ENCODE measurements at places on chromosomes 6 and 20.

DNA sequence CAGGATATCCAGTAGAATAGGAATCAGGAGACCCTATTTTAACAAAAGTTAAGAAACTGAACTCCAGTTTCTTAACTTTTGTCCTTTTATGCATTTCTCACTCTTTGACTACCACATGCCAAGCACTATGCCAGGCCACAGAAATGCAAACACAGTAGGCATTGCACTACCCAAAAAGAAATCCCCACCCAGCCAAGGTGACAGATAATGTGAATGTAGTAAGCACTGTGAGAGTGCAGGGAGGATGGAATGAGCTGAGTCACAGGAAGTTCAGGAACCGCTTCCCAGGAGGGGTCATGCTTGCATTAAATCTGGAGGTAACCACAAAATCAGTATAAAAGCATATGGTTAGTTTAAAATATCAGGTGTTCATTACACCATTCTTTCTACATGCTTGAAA, 20.1 kb upstream of the FAM83C start:
- H3K4me3 ChIP-seq, result no peak overlapping the region
- no peaks in the 10 kb centered on the region for H3K36me3 ChIP-seq
- peaks cover 4% of the 10 kb centered on the region for H3K4me1 ChIP-seq
- H3K27ac ChIP-seq, result no peak overlapping the region
- no peak for DNase-seq
- H3K27me3 ChIP-seq, result no peaks in the 10 kb centered on the region

DNA sequence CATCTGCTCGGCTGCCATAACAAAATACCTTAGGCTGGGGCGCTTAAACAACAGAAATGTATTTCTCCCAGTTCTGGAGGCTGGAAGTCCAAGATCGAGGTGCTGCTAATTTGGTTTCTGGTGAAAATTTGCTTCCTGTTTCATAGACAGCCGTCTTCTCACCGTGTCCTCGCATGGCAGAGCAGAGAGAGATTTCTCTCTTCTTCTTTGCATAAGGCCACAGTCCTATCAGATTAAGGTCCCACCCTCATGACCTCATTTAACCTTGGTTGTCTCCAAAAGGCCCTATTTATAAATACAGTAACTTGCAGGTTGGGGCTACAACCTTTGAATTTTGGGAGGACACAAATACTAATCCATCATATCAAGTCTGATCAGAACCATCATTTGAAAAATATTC, 544.3 kb downstream of the KIF16B start:
- H3K36me3 ChIP-seq, result no peaks in the 10 kb centered on the region
- H3K4me3 ChIP-seq, result no peak overlapping the region
- no peak for DNase-seq
- H3K27me3 ChIP-seq, result no peaks in the 10 kb centered on the region

DNA sequence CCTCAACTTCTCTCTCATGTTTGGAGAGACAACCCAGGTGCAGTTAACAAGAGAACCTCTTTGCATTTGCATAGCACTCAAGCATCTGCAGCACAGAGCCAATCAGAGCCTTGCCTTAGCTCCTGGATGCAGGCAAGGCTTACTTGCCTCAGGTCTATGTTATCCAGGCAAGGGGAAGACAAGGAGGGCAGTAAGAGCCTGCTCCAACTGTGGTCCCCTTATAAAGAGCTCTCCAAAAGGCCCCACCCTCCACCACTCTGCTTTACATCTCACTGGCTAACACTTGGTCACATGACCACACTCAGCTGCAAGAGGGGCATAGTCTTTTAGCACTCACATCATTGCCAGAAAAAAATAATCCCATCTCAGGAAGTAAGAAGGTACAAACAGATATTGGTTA, 540.0 kb downstream of the PTPRT start:
- H3K4me3 ChIP-seq, result no peak overlapping the region
- no peaks in the 10 kb centered on the region for H3K27me3 ChIP-seq
- H3K4me1 ChIP-seq, result no peaks in the 10 kb centered on the region
- no peak for DNase-seq
- H3K36me3 ChIP-seq, result no peaks in the 10 kb centered on the region

DNA sequence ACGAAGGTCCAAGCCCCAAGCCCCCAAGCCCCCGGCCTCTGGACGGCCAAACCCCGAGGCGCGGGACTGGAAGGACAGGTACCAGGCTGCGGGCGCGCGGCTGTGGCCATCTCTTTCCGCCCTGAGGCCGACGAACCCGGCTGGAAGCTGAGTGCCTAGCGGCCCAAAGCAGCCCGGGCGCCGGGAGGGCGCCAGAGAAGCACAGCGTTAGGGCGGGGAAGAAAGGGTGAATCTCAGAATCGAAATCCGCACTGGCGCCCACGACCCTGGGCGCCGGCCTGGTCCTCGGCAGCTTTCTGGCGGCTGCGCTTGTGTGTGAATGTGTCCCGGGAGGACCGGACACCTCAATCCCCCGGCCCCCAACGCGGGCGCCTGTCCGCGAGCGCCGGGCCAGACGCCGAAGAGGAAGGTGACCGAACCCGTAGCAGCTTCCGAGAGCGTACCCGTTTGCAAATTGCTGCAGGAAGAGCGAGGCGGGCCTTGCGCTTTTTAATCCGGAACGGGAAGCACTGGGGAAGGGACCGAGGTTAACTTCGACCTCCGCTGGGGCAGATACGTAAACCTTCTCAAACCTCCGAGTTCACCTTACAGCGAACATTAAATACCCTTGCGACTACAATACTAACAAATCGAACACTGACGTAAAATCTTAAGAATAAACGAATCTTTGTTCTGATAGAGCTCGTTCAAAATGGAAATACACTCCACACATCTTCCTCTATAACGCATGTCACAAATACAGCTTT, 2.9 kb downstream of the NRN1 start:
- H3K27ac ChIP-seq, result no peak overlapping the region
- H3K27me3 ChIP-seq, result peaks cover 95% of the 10 kb centered on the region
- H3K36me3 ChIP-seq, result no peaks in the 10 kb centered on the region
- H3K4me1 ChIP-seq, result peaks cover 68% of the 10 kb centered on the region
- DNase-seq, result no peak

DNA sequence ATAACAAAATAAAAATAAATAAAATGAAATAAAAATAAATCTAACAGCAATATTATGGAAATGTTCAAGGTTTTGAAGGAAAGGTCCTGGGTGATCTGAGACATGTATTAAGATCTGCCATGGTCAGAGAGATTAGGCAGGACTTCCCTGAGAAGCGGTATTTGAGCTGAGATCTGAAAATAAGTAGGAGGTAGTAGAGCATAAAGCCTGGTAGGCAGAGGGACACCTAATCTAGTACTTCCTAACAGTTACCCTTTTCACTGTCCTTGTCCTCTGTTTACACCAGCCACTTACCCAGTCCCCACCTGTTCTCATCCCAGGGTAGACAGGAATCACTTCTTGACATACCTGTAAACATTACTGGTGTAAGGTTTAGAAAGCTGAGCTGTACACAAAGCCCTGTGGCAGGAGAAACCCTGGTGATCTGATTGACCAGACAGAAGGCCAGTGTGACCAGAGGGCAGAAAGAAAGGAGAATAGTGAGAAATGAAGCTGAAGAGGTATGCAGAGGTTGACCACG, 8.3 kb upstream of the ZNF318 start:
- no peak for DNase-seq
- no peak overlapping the region for H3K27ac ChIP-seq
- H3K4me3 ChIP-seq, result no peak overlapping the region

DNA sequence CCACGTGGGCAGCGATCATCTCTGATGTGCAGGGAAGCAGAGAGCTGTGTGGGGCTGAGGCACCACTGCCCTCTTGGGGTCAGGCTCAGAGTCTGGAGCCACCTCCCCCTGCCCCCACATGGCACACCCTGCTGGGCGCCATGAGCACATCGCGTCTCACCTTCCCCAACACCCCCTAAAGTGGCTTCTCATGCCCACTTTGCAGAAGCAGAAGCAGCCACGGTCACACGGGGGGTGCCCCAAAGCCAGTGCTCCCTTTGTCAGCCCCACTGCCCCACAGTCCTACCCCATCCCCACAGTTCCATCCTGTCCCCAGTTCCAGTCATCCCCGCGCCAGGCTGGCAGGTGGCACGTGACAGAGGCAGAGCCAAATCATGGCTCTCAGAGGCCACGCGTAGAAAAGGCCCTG, 19.5 kb downstream of the SDCBP2 start:
- H3K27ac ChIP-seq, result no peak overlapping the region
- H3K4me3 ChIP-seq, result no peak overlapping the region
- no peaks in the 10 kb centered on the region for H3K36me3 ChIP-seq
- H3K27me3 ChIP-seq, result no peaks in the 10 kb centered on the region
- DNase-seq, result no peak
- H3K4me1 ChIP-seq, result peaks cover 7% of the 10 kb centered on the region

DNA sequence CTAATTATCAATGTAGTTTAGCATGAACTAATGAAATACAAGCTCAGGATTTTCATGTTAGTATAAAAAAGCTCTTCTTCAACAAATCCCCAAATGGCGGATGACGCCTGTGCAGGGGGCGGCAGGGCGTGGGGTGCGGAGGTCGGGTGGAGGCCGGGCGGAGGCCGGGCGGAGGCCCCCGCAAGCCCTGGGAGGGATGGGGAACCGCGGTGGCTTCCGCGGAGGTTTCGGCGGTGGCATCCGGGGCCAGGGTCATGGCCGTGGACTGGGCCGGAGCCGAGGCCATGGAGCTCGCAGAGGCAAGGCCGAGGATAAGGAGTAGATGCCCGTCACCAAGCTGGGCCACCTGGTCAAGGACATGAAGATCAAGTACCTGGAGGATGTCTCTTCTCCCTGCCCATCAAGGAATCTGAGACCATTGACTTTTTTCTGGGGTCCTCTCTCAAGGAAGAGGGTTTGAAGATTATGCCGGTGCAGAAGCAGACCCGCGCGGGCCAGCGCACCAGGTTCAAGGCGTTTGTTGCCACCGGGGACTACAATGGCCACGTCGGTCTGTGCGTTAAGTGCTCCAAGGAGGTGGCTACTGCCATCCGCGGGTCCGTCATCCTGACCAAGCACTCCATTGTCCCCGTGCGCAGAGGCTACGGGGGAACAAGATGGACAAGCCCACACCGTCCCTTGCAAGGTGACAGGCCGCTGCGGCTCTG, 10.4 kb upstream of the EIF2S2 start:
- no peaks in the 10 kb centered on the region for H3K27me3 ChIP-seq
- no peak overlapping the region for H3K4me3 ChIP-seq
- no peak for DNase-seq
- H3K27ac ChIP-seq, result no peak overlapping the region

DNA sequence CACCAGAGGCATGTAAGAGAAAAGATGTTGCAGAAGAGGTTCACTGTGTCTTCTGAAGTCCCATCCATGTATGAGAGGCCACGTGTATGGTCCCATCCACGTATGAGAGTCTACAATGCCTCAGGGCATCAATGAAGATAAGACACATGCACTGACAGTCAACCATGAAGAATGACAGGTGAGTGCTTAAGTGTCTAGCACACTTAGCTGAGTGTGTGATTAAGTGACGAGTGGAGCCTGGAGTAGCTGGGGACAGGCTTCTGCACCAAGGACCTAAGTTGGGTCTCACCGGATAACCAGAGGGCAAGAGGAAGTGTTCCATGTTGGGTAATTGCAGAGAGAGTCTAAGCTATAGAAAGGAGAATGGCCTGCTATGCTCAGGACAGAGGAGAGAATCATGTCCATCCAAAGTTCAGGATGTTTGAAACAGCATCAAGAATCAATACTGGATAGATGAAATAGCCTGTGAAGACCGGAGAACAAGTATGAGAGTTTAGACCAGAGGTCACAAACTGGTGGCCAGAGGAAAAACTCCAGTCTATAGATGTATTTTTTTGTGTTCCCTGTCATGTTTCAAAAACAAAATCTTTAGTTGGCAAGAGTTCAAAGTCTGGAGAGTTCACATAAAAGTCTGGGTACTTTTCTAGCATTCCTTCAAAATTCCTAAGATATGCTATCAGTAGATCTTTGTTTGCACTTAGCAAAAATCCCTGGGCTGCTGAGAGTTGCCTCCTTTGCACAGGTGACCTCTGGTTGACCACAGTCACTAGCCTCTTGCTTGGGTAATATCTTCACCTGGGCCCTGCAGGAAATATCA, 165.8 kb downstream of the KIF16B start:
- H3K4me1 ChIP-seq, result no peaks in the 10 kb centered on the region
- no peaks in the 10 kb centered on the region for H3K36me3 ChIP-seq
- no peak overlapping the region for H3K4me3 ChIP-seq
- no peaks in the 10 kb centered on the region for H3K27me3 ChIP-seq
- no peak overlapping the region for H3K27ac ChIP-seq

- H3K36me3 ChIP-seq, result peaks cover 55% of the 10 kb centered on the region
- peaks cover 8% of the 10 kb centered on the region for H3K4me1 ChIP-seq
- H3K27me3 ChIP-seq, result no peaks in the 10 kb centered on the region
- no peak for DNase-seq
Measured at GRCh38 chr20:44494266-44494665, 18.6 kb downstream of the TTPAL start.

DNA sequence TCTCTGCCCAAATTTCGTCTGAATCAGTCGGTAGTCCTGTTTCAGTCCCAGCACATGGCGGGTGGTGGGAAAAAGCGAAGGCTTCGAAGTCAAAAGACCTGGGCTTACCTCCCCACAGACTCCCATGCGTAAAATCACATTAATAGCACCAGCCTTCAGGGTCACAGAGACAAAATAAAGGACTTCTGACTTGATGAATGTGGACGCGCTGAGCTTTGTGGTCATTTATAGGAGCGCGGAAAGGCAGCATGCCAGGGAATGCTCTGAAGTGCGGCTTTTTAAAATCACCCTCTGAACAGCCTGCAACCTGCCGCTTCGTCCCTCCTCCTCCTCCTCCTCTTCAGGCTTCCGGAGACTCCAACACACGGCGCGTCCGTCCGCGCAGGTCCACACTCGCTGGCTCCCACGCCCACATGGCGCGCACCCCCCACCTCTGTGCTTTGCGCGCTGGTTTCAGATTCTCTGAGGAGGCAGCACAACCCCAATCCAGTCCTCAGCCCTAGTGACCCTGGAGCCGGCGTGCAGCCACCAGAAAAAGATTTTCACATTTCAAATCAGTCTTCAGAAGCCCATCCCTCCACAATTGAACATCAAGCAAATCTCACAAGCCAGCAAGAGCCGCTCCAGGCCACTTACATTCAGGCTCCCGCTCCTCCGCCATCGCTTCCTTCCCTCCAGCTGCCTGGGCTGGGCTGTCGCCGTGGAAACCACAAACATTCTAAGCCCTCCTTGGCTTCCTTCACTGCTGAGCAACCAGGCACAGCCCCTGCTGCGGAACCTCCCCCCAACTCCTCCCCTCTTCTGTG, at the start of gene C6orf118:
Gene C6orf118 (minus strand): TSS at position 680 of the 806 bp plus-strand sequence. CDS start 19 bp downstream, at position 661.
- H3K36me3 ChIP-seq, result no peaks in the 10 kb centered on the region
- no peak within 1 kb of the TSS for H3K27ac ChIP-seq
- DNase-seq, result no peak
- no peaks in the 10 kb centered on the region for H3K4me1 ChIP-seq
- H3K4me3 ChIP-seq, result no peak within 1 kb of the TSS

DNA sequence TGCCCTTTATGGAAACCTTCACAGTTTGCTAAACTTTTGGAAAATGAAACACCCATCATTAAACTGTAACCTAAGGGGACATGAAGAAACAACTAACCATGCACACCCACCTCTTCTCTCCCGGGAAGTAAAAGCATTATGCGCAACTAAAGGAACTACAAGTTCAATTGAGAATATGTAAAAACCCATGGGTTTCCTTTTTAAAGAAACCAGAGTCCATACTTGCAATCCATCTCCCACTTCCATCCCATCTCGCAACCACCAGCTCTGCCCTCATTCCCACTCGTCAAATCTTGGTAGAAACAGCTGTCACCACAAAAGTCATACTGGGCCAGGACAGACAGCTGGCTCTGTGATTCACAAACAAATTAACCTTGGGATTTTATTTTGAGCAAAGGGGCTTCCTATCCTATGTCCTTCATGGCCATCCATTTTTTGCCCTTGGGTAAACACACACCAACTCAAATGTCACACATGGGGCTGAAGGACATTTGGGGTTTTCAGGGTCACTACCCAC, 81.5 kb downstream of the HAO1 start:
- H3K27me3 ChIP-seq, result no peaks in the 10 kb centered on the region
- H3K36me3 ChIP-seq, result no peaks in the 10 kb centered on the region
- DNase-seq, result no peak

Data from CD8-positive, alpha-beta memory T cell (primary cell).